ENCODE measurements at places on chromosomes 3 and 15.

DNA sequence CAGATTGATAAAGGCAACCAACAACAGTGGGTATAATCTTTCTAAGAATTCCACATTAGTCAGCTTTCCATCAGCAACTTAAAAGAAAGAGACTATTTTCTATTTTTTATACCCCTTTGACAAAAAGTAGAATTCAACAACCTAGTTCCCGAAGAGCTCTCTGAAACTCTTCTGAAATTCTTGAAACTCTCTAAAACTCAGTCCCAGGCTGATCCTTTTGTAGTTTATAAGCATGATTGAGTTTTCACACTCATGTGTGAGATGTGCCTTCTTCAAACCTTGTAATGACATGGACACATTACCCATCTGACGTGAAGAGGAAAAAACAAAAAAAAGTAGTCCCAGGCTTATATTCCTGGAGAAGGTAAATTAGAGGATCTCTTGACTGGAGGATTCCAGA lies 31.4 kb downstream of the RAF1 start:
- no peak for DNase-seq

DNA sequence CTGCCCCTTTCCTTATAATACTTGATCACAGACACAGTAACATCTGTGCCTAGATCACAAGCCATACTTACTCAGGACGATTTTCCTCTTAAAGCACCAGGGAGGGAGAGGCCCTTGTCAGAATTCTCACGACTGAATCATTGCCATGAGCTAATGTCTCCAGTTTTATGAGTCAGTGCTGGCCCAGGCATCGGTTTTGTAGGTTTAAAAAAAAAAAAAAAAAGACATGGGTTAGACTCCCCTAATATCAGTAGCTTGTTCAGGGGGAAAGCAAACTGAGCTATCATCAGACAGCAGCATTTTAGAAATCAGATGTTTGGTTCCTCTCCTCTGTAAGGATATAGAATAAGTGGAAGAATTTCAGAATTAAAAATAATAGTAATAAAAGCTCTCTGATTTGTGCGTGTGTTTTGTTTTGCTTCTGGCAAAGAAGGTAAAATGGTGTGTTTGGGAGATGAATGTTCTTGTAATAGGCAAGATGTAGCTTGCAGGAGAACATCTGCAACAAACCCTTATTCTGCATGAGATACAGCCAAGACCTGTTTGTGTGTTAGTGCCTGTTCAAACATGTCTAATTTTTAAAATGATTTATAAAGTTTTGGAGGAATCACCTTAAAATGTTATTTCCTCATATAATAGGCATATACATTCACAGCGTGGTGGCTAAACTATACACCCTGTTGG lies 193.6 kb downstream of the TP63 start:
- DNase-seq, result no peak

- no peak for DNase-seq
These were observed 3.1 kb downstream of the PPP1R2 start for GRCh38 chr3:195540027-195540426.

DNA sequence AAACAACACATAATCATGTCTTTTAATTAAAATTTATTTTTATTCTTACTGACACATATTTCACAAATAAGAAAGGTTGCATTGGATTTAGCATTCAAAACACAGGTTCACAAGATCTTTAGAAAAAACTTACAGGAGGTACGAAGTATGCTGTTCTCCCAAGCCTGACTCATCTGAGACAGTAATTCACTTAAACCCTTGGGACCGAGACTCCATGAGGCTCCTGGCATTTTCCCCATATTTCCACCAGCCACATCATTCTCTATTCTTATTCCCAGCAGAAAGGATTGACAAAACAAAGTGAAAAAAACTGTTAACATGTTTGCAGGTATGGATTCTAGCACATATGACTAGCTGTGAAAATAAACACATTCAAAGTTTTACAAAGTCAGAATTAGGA lies 52.6 kb downstream of the CNTN3 start:
- DNase-seq, result no peak

DNA sequence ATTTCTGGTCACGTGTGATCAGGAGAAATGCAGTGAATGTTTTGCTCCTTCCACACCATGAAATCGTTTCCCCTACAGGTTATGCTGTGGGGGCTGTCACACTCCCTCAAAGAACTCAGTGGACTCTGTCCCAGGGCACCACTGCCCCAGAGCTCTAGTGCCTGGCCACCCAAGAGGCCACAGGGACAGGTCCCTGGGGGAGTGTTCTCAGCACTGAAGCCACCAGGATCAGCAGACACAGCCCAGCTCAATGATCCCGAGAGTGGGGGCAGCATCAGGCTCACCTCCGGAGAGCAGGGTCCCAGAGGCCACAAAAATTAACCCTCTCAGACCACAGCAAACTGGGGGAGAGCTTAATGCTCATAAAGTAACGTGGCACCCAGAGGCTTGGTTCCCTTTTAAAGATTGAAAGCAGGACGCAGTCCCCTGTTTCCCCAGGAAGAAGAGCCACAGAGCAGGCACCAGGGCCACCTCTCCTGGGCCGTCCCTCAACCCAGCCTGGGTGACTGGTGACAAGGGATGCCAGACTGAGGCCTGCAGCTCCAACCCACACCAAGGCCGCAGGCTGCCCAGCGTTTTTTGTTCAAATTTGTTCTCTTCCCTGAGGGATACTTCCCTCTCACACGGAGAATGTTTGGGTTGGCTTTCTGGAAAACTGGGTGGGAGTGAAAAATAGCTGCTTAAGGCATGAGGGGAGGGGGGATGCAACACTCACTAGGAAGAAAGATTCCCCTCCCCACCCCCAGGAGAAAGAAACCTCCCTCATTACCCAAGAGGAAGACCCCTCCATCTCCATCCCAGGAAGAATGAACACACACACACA lies 123.3 kb upstream of the IGF1R start:
- no peak for DNase-seq

DNA sequence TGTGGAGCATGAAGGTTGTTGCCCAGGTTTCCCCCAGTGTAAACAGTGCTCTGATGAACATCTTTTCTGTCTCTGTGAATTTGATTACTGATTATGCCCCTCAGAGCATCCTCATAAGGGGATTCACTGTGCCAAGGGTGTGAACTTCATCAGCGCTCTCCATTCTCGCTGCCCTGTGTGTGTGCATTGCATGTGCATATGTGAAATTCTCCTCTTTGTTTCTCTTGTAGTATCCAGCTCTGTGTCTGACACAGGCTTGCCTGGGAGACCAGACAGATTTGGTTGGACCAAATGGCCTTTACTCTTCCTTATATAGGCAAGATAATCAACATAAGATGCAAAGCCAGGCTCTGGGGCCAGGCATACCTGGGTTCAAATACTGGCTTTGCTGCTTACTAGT lies 21.9 kb downstream of the CACNA2D3 start:
- DNase-seq, result no peak

DNA sequence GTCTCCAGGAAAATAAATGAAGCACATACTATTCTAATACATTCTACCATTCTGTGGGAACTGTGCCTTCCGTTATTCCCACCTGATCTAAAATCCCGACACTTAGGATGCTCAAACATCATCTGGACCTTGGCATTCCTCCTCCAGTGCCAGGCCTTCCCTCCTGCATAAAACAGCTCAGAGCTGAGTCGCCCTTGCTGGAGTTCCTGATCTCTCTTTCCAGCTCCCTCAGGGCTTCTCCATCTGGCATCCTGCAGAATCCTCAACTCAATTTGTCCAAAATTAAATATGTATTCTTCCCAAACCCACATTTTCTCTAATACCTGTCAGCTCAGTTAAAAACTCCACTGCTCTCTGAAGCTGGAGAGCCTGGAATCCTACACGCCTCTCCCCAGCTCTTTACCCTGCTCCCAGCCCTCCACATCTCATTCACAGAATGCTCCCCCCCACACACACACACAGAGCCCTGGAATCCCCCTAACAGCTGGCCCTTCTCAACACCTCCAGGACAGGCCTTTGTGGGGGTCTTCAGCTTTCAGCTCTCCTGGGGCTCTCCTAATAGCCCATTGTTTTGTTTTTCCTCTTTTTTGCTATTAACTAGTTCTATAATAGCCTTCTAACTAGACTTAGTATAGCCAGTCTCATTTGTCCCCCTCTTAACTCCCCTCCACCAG lies 78.5 kb downstream of the HMG20A start:
- no peak for DNase-seq

GRCh38 chr3:195715134-195715533 lies 5.6 kb upstream of the MUC20 start:
- no peak for DNase-seq

DNA sequence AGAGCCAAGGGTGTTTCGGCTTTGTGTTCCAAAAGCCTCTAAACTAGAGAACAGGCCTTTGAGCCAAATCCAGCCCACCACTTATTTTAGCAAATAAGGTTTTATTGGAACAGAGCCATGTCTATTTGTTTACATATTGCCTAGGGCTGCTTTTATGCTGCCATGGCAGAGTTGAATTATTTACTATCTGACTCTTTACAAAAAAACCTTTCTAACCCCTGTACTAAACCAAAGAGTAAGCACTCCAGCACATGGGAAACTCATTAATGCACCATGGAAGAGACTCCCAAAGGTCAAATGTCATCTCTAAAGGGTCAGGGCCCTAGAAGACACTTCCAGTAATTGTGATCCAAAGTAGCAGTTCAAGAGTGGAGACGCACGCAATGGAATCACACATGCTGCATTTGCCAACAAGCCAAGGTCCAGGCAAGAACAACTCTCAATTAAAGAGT lies 22.3 kb downstream of the OSBPL10 start:
- no peak for DNase-seq
